Stimulated activated CD4-positive, alpha-beta T cell treated with anti-CD3 and anti-CD28 coated beads, TNF-alpha, amount 100 ng/mL, for 48 hours (primary cell): ENCODE measurements at places on chromosomes 5 and 9.
A peak's percentile ranks its signal among the peaks of the same experiment; 100 is the strongest.

DNA sequence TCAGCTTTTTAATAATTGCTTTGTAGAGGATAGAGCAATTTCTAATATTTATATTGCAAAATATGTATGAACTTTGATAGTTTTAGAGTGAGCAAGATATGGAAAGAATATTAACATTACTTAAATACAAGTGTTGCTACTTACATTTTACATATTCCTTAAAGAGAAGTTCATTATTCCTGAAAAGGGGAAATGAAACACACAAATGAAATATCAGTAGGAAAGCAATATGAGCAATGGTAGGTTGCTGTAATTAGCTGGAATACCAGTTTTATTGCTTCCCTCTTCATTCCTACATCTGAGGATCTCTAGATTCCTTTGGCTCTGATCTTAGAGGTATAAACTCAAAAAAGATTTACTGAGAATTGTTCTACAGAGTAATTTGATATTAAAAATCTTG is 414.1 kb downstream of the FAM170A start:
- DNase-seq = no peak

DNA sequence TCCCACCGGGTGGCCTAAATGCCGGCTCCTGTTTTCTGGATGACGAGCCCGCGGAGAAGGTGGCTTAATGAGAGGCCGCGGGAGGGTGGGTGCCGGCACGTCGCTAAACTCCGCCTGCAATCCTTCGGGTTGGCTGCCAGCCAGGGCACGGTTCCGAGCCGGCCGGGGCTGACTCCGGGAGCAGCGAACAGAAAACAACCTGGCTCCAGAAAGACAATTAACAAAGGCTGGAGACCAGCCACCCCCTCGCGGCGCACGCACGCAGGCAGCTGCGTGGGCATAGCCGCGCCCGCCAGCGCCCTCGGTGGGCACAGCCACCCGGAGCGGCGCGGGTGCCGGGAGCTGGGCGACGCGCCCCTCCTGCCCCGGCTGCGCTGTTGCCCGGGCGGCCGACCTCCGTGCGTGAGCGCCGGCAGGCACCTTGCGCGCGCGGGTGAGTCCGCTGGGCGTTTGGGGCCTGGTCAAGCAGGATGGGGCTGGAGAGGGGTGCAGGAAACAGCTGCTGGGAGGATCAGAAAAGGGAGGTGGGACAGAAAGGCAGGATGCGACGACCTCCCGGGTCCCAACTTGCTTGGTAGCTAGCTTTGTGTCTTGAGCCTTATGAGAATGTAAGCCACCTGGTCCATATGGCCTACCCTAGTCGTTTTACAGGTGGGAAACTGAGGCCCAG is at the start of gene ARHGEF37:
ARHGEF37 (plus strand) TSS at position 307 of the 670 bp plus-strand sequence. CDS start 16,272 bp downstream, outside the sequence.
- no peak for DNase-seq

DNA sequence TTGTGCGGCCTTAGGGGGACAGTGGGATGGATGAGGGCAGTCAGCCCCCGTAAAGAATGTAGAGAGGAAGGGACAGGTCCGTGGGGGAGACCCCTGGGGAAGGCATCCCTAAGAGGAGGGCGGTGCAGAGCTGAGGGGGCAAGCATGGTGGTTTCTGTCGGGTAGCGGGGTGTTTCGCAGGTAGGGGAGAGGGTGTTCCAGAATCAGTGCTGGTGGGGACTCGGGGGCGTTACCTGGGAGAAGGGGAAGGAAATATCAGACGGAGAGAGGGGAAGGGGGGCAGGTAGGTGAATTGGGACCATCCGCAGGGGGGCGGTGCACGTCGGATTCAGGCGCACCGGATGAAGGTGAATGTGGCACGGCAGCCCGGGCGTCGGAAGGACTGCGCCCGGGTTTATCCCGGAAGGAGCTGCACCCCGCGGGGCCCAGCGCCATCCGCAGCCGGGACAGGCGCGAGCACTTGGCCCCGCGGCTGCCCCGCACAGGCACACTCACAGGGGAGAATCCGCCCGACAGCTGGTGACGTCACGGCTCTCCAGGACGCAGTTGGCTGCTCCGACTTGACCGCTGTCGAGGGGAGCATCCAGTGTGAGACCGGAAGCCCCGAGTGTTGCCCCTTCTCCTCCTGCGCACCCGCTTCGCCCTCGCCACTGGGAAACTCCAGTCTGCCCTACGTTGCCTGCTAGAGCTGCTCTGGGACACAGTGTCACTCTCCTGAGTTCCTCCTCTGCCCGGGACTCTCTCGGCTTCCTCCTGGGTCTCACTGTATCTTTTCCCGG is 1.3 kb downstream of the CD72 start:
- DNase-seq = peak; percentile 59

- DNase-seq = no peak
These were observed 139.2 kb upstream of the TRIM32 start for GRCh38 chr9:116547729-116548426.

DNA sequence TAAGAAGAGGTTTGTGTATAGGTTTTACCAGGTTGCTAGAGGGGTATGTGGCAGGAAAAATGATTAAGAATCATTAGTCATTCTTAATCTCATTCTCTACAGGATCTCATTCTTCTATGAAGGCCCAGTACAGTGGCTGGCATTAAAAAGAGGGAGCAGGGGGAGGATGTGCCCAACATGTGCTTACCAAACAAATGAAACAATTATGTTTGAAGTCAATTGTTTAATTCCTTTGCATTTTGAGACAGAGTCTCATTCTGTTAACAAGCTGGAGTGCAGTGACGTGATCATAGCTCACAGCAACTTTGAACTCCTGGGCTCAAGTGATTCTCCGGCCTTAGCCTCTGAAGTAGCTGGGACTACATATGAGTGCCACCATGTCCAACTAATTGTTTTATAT is 23.0 kb downstream of the FNIP1 start:
- no peak for DNase-seq
